ENCODE measurements at places on chromosomes 2 and 18. TPM values are rescaled to one million over a fixed set of nuclear protein-coding genes. Genes with fewer than 3 reads are reported as not detected.

PARD3B gene
- 9.1 TPM for total RNA-seq

DTYMK gene
- 10.6 TPM for total RNA-seq

GCKR gene
- total RNA-seq, result not detected

KLHL29 gene
- total RNA-seq, result 1.1 TPM

PAIP2B gene
- 76.6 TPM for total RNA-seq

NFATC1 gene
- 18.3 TPM for total RNA-seq

DHRS9 gene
- total RNA-seq, result 7.3 TPM

POTEI gene
- total RNA-seq, result not detected

DNA sequence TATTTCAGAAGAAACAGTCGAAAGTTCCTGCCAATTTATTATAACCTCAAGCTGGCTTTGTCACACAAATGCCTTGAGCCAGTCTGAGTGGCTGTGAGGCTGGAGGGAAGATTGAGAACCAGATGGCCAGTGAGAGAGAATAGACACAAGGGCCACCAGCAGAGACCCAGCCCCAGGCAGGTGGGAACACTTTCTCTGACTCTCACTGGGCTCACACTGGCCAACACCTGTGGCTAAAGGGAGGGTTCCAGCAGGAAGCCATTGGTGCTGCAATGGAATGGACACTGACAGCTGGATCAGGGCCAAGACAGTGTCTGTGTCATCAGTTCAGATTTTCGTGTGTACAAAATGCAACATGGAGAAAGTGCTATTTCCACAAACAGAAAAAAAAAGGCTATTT is 29.9 kb downstream of the LOXHD1 start:
- H3K36me3 ChIP-seq, result no peaks in the 10 kb centered on the region
- H3K27me3 ChIP-seq, result peaks cover 60% of the 10 kb centered on the region
- H3K27ac ChIP-seq, result no peak overlapping the region
- peaks cover 11% of the 10 kb centered on the region for H3K4me1 ChIP-seq
- DNase-seq, result no peak

DNA sequence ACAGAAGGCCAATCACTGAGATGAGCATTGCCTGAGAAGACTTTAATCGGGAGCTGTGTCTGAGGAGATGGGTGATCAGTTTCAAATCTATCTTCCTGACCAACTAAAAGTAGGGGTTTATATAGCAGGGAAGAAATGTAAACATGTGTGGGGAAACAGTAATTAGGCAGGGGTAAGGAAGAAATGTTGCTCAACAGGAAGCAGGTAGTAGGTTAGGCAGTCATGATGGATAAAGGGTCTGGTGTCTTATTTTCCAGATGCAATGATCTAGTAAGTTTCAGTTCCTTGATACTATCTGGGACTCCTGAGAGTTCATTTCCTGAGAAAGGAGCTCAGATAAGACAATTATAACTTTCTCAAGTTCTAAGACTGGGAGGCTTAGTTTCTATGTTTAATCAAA is 33.8 kb upstream of the DNAJC10 start:
- H3K27me3 ChIP-seq, result no peaks in the 10 kb centered on the region
- no peak for DNase-seq
- H3K27ac ChIP-seq, result no peak overlapping the region
- H3K4me1 ChIP-seq, result no peaks in the 10 kb centered on the region

DNA sequence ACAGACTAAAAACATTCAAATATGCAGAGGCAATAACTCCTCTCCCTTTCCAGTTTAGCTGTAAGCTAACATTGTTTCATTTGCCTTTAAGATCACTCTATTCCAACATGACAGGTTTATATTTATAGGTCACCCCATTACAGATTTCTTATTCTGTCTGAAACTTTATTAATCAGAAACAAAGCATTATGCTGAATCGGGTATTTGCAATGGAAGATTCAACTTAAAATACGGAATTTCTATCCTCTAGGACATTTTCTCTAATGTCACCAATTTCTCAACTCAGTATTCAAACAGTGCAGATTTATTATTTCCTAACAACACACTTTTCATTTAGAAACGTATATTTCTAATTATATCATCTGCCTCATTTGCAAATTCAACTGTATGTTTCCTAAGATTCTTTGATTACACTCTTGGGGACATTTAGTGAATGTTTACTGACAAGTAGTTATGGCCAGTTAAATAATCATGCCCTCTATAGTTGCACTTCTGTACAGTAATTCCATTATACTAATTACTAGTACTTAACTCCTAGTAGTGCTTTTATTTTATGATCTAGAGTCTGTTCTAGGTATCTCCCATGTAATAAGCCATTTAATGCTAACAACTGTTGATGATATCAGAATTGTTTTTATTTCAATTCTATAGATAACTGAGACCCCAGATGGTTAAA is 358.1 kb downstream of the ERBB4 start:
- no peaks in the 10 kb centered on the region for H3K36me3 ChIP-seq
- peaks cover 6% of the 10 kb centered on the region for H3K4me1 ChIP-seq
- no peak for DNase-seq
- H3K4me3 ChIP-seq, result no peak overlapping the region

- peaks cover 43% of the 10 kb centered on the region for H3K4me1 ChIP-seq
- no peaks in the 10 kb centered on the region for H3K36me3 ChIP-seq
- peak; percentile 14 for DNase-seq
- H3K4me3 ChIP-seq, result no peak overlapping the region
These were observed 323.2 kb downstream of the PLCL1 start for GRCh38 chr2:198127627-198128026.

GRCh38 chr18:75247611-75248421 is 37.2 kb downstream of the TSHZ1 start:
- no peaks in the 10 kb centered on the region for H3K27me3 ChIP-seq
- H3K4me3 ChIP-seq, result peak overlapping the region; percentile 61
- H3K4me1 ChIP-seq, result peaks cover 68% of the 10 kb centered on the region
- H3K27ac ChIP-seq, result peak overlapping the region; percentile 85

DNA sequence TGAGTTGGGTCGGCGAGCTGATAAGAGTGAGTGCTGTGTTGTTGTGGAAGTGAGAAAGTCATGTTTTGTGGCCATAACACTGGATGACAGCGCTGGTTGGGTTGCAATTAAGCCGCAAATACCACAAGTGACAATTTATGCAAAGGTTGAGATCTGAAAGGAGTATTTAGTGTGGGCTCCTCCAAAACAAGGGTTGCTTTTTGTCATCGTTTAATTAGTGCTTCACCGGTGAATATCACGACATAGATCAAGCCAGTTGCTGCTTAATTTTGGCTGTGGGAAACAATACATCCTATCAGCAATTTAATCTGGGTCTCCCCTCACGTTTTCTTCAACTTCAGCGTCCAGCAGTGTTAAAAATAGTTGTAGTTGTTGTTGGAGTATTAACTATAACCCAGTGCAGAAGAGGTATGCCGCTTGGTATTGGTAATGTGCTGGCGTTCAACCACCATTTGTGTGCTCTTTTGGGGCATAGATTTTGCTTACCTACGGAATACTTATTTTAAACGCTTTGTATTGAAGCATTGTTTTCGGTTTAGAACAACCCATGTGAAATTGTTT is 662 bp downstream of the ACVR2A start:
- H3K36me3 ChIP-seq, result no peaks in the 10 kb centered on the region
- no peaks in the 10 kb centered on the region for H3K27me3 ChIP-seq

DNA sequence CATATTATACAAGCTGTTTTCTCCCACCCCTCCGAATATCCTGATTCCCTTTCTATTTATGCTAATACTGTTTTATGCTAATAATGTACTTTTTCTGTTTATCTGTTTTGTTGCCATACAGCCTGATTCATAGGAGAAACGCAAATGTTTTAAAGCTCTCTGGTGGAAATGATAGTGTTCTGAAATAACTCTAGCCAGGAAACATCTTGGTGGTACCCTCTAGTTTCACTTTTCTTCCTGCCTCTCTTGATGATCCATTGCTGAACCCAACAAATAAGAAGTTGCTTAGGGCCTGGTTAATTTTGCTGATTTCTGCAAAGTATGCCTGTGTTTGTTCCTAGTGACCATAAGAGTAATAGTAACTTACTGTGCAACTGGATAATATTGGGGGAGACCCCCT is 148.4 kb upstream of the KCTD1 start:
- peaks cover 9% of the 10 kb centered on the region for H3K4me1 ChIP-seq
- H3K4me3 ChIP-seq, result no peak overlapping the region
- H3K27ac ChIP-seq, result no peak overlapping the region

GRCh38 chr2:237866101-237866621 is 6.7 kb downstream of the RAMP1 start:
- peaks cover 32% of the 10 kb centered on the region for H3K27me3 ChIP-seq
- peak overlapping the region; percentile 86 for H3K27ac ChIP-seq
- H3K36me3 ChIP-seq, result no peaks in the 10 kb centered on the region
- DNase-seq, result no peak
- peaks cover 72% of the 10 kb centered on the region for H3K4me1 ChIP-seq

DNA sequence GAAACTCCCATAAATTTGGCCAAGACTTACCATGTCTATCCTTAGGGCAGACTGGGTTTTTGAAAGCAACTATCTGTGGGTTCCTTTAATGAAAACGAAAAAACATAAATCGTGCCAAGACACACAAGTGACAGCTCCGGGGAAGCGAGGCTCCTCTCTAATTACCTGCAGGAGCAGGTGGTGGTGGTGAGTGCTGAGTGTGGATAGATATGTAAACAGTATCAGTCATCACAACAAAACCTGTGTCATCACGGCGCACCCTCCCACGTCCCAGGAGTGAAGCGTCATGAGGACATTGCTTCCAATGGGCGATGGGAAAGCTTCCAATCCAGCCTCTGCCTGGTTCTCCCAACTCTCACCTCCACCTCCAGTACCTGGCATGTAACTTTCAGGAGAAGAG is 31.3 kb downstream of the ACKR3 start:
- no peaks in the 10 kb centered on the region for H3K36me3 ChIP-seq
- peaks cover 28% of the 10 kb centered on the region for H3K4me1 ChIP-seq
- no peaks in the 10 kb centered on the region for H3K27me3 ChIP-seq
- H3K4me3 ChIP-seq, result no peak overlapping the region
- no peak for DNase-seq
- no peak overlapping the region for H3K27ac ChIP-seq

- no peak for DNase-seq
- no peaks in the 10 kb centered on the region for H3K27me3 ChIP-seq
- peaks cover 37% of the 10 kb centered on the region for H3K4me1 ChIP-seq
- no peak overlapping the region for H3K27ac ChIP-seq
- no peaks in the 10 kb centered on the region for H3K36me3 ChIP-seq
These were observed 122.1 kb downstream of the TMEM17 start for GRCh38 chr2:62383846-62384245.

- no peak for DNase-seq
- no peaks in the 10 kb centered on the region for H3K27me3 ChIP-seq
- no peak overlapping the region for H3K4me3 ChIP-seq
- H3K27ac ChIP-seq, result peak overlapping the region; percentile 74
- no peaks in the 10 kb centered on the region for H3K36me3 ChIP-seq
These were observed 60.0 kb downstream of the IRS1 start for GRCh38 chr2:226739545-226740030.

All from left ventricle myocardium inferior (tissue), 1 donor.